ENCODE measurements at places on chromosomes 2 and 18. TPM values are rescaled to one million over a fixed set of nuclear protein-coding genes. Genes with fewer than 3 reads are reported as not detected.

GRCh38 chr2:98839292-98839691 is 96.7 kb downstream of the CRACDL start:
- no peaks in the 10 kb centered on the region for H3K4me1 ChIP-seq
- no peaks in the 10 kb centered on the region for H3K36me3 ChIP-seq
- DNase-seq, result no peak

- no peaks in the 10 kb centered on the region for H3K27me3 ChIP-seq
- H3K36me3 ChIP-seq, result no peaks in the 10 kb centered on the region
- no peak overlapping the region for H3K4me3 ChIP-seq
- H3K4me1 ChIP-seq, result no peaks in the 10 kb centered on the region
Observed at GRCh38 chr2:4782647-4783046, 909.5 kb upstream of the SOX11 start.

- H3K4me1 ChIP-seq, result no peaks in the 10 kb centered on the region
- DNase-seq, result no peak
- no peaks in the 10 kb centered on the region for H3K36me3 ChIP-seq
- H3K27ac ChIP-seq, result no peak overlapping the region
- no peaks in the 10 kb centered on the region for H3K27me3 ChIP-seq
Observed at GRCh38 chr2:17057109-17058017, 391.7 kb upstream of the CYRIA start.

The GREB1 gene
- total RNA-seq, result 0.69 TPM

The CCDC148 gene
- not detected for total RNA-seq

GRCh38 chr2:178927173-178927572 is 120.0 kb upstream of the TTN start:
- H3K4me3 ChIP-seq, result peak overlapping the region; percentile 64
- peak overlapping the region; percentile 48 for H3K27ac ChIP-seq
- DNase-seq, result no peak

The INPP1 gene
- total RNA-seq, result 9.9 TPM

GRCh38 chr2:78439122-78439521 is 586.4 kb upstream of the REG3G start:
- no peak overlapping the region for H3K4me3 ChIP-seq
- DNase-seq, result no peak
- H3K27me3 ChIP-seq, result no peaks in the 10 kb centered on the region
- no peak overlapping the region for H3K27ac ChIP-seq
- no peaks in the 10 kb centered on the region for H3K4me1 ChIP-seq

The CNTNAP5 gene
- total RNA-seq, result not detected

GRCh38 chr2:233385489-233386044 is 31.3 kb downstream of the DGKD start:
- peak; percentile 63 for DNase-seq
- peaks cover 2% of the 10 kb centered on the region for H3K36me3 ChIP-seq
- peak overlapping the region; percentile 96 for H3K27ac ChIP-seq
- peaks cover 56% of the 10 kb centered on the region for H3K4me1 ChIP-seq
- H3K4me3 ChIP-seq, result peak overlapping the region; percentile 24

The LANCL1 gene
- total RNA-seq, result 33.4 TPM

The MEP1B gene
- total RNA-seq, result not detected

The IL36B gene
- total RNA-seq, result not detected

DNA sequence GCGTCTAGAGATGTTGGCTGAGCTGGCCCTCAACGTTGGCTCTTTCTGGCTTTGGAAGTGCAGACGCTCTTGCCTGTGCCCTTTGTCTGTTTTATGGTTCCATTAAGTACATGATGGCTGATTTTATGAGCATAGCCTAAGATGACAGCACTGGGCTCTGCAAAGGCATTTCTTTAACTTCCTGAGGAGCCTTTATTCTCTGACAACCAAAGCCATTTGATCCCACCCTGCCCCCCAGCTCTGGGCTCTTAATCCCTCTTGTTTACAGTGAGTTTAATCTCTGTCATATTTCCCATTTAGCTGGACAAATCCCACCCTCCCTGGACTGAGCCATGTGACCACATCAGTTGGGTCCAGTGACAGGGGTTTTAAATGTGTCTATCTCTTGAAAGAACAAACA is 195.9 kb downstream of the ACKR3 start:
- H3K4me3 ChIP-seq, result no peak overlapping the region
- no peak for DNase-seq
- no peak overlapping the region for H3K27ac ChIP-seq
- no peaks in the 10 kb centered on the region for H3K36me3 ChIP-seq
- no peaks in the 10 kb centered on the region for H3K4me1 ChIP-seq

DNA sequence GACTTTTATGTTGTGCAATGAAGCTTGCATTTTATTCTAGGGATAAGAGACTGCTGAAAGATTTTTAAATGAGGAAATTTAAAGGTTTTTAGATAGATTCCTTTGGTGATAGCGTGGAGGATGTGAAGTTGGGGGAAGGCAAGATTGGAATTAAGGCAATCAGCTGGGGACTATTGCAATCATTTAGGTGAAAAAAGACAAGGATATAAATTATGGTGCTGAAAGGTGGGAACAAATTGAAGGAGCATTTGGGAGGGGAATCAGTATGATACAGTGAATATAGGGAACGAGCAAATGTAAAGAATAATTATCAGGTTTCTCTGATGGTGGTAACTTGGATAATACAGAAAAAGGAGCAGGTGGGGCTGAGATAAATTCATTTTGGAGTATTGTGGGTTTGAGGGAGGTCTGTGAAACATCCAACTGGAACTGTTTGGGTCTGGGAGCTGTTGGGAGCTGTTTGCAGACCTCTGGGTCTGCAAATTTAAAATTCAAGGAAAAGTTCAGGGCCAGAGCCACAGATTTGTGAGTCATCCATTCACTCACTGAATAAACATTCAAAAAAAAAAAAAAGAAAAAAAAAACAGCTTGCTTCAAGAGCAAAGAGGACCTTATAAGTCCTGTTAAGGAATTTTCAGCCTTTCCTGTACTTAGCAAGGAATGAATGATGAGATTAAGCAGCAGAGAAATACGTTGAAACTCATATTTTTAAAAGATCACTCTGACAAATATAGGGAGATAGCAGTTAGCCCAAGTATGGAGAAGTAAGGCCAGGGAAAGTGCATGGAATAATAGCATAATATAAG is 257.5 kb upstream of the FN1 start:
- H3K27me3 ChIP-seq, result no peaks in the 10 kb centered on the region
- H3K27ac ChIP-seq, result no peak overlapping the region

The NXPH2 gene
- not detected for total RNA-seq
